ENCODE measurements at places on chromosomes 5 and 9. TPM values are rescaled to one million over a fixed set of nuclear protein-coding genes. Genes with fewer than 3 reads are reported as not detected.

Gene CWC27
- 9.7 TPM for total RNA-seq

Gene RAD1
- total RNA-seq = 16.0 TPM

Gene RFX3
- total RNA-seq = 2.5 TPM

Gene CDH9
- total RNA-seq = not detected

Gene MYMK
- not detected for total RNA-seq

Gene GLDC
- total RNA-seq = 3.4 TPM

Measured in cardiac atrium fibroblast (primary cell).